Stimulated activated CD8-positive, alpha-beta memory T cell treated with anti-CD3 and anti-CD28 coated beads, Interleukin-2, amount 100 ng/mL, for 1 hour (primary cell): ENCODE measurements at places on chromosomes 6 and 20.

DNA sequence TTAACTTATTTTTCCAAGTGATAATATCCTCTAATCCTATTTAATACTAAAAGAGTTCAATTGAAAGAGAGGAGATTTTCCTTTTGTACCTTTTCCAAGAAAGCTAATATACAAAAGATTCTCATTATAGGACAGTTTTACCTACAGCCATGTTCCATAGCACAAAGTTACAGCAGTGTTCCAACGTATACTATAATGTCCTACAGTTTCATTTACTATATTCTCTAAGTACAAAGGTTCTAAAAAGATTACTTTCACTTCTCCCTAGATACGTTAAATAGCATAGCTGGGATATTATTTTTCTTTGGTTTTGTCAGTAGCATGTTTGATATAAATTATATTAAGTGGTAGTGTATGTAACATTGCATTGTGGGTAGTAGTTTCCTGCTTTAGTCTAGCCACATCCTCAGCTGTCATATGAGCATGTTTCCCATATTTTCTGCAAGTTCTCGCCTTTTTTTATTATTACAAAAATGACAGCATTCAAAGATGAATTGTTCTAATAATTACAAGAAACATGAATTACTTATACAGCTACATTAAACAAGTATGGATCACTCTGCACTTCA, 4.4 kb upstream of the RUNX2 start:
- DNase-seq: no peak

GRCh38 chr6:87824958-87825491, 123.0 kb upstream of the AKIRIN2 start:
- no peak for DNase-seq

DNA sequence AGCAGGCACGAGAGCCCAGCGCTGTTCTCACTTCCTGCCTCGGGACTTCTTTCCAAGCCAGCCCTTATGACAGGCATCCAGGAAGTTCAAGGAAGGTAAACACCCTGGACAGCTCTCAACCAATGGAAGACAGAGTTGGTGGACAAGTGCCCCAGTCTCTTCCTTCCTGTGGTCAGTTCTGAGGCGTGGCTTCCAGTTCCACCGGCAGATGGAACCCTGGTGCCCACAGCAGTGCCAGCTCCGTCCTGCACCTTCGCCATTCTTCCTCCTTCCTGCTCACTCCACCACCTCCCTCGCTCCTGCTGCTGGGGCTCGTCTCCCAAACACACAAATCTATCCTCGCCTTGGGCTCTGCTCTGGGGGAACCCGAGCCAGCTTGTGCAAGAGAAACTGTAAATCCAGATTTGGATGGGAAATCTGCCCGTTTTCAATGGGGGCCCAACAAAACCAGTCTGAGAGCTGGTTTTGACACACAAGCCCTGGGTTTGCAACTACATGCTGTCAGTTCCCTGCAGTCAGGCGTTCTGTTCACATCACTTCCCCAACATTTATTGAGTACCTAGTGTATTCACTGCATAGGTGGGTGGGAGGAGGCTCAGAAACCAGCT, 162.7 kb downstream of the GRM4 start:
- no peak for DNase-seq

GRCh38 chr6:163406366-163406765, 8.2 kb upstream of the QKI start:
- no peak for DNase-seq

GRCh38 chr6:149211046-149211571, 106.4 kb upstream of the TAB2 start:
- DNase-seq: no peak

GRCh38 chr6:21955951-21956350, 340.9 kb downstream of the PRL start:
- DNase-seq: no peak

DNA sequence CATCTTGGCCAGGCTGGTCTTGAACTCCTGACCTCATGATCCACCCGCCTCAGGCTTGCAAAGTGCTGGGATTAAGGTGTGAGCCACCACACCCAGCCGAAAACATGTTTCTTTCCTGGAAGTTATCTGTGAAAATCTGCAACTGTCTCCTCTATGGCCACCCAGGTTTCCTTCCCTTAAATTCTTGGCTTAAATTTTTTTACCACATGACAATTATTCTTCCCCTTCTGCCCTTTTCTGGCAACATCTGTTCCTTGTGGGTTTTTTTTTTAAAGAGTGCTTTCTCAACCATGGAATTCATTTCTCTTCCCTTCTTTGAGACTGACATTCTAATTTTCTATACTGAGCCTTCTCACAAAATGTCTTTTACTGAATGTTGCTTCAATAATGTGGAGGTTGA, 59.6 kb downstream of the DOK5 start:
- DNase-seq: no peak

GRCh38 chr6:473356-473755, 81.8 kb downstream of the IRF4 start:
- DNase-seq: no peak

- no peak for DNase-seq
Observed at GRCh38 chr6:160462116-160462515, 113.9 kb downstream of the SLC22A3 start.

GRCh38 chr20:24872291-24873024, 76.6 kb upstream of the CST7 start:
- no peak for DNase-seq

GRCh38 chr6:92586236-92586977, 833.0 kb downstream of the EPHA7 start:
- no peak for DNase-seq

- no peak for DNase-seq
Observed at GRCh38 chr20:42024653-42025052, 406.5 kb upstream of the CHD6 start.

GRCh38 chr20:316316-317068, 8.9 kb upstream of the SOX12 start:
- DNase-seq: no peak
